ENCODE measurements at places on chromosomes 3 and 15.

GRCh38 chr3:13780432-13781176 lies 99.3 kb downstream of the WNT7A start:
- no peak for DNase-seq

- no peak for DNase-seq
Observed at GRCh38 chr3:83968356-83968755, 990.4 kb upstream of the CADM2 start.

DNA sequence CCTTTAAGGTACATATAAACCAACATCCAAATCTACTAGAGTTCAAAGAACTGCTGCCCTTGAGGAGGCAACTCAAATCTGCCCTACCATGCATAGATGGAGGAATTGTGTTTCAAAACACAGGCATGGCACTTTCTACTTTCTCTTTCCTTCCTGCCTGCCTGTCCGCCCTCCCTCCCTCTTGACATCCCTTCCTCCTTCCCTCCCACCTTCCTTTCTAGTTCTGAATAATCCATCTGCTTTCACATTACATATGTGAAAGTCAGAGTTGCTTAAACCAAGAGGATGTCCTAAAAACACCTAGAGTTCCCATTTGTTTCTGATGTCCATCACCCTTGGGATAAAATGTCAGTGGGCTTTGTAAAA lies 537.6 kb downstream of the FOXP1 start:
- no peak for DNase-seq

GRCh38 chr3:170178651-170179050 lies 2.9 kb downstream of the PHC3 start:
- DNase-seq = no peak

GRCh38 chr3:12507591-12508281 lies 23.5 kb downstream of the TSEN2 start:
- no peak for DNase-seq

DNA sequence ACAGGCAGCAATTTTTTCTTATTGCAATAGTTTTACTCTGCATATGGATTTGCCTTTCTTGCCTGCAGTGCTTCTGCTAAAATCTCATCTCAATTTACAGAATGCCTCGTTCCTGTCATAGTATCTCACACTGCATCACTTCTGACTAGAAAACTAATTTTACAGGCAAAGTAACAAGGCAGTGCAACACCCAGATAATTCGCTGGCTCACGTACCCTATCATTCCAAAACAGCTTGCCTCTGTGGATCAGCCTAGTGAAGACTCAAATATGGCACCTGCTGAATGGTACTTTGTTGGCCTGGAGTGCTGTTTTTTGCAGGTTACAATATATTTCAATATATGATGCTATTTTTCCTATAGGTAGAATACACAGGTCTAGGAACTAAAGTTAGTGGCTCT lies 5.3 kb downstream of the EIF5A2 start:
- no peak for DNase-seq

DNA sequence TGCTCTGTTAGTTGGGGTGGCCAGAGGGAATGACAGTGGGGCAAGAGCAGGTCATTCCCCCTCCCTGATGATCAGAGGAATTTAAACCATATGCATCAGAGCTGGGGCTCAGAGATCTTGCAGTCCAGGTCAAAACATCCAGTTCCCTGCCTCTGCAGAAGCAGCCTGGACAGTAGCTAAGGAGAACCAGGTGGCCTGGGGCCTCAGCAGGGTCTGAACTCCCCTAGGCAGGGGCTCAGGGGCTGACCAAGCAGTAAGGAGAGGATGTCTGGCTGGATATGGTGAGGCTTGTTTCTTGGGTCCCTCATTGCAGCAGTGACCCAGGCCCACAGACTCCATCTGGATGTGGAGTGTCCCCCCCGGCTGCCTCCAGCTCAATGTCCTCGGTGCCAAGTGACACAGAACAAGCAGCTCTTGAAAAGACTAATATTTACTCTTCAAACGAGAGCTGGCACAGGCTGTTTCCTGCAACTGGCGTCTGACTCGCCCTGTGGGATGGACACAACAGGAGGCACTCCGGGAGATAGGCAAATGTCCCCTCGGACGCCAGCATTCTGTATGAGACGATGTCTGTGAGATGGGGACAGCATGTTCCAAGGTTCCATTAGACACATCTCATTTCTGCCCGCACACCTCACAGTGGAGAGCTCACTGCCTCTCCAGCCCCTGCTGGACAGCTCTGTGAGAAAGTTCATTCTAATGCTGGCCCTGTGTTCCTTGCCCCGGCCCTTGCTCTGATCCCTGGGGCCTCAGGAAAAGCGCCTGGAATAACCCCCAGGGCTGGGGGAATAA lies 37.1 kb downstream of the SEC22C start:
- DNase-seq = no peak

DNA sequence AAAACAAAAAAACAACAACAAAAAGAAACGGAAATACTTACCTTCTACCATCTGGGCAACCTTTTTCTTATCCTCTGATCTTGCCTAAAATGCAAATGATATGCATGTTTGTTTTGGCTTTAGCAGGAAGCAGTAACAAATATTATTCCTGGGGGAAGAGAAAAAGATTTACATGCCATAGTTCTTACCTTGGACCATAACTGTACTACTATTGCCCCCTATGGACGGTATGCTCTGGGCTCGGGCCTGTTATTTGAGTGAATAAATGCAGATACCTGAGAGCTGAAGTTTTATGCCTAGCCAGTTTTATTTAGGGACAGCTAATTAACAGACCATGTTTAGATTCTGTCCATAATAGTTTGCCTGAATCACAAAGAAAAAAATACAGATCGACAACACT lies 12.6 kb upstream of the STARD5 start:
- DNase-seq = no peak

DNA sequence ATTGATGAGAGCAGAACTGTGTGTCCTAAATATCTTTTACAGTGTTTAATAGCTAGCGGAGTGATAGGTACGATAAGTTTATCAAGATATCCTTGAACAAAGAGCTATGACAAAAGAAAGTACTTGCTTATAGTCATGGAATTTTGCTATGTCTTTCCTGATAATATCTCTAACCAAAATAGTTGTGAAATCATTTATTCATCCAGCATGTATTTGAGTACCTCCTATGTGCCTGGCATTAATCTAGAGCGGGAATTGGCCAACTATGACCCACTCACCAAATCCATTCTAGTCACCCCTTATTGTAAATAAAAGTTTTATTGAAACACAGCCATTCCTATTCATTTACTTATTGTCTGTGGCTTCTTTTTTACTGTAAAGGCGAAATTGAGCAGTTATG lies 46.6 kb downstream of the ZFAND6 start:
- no peak for DNase-seq

GRCh38 chr3:191808073-191808472 lies 347.1 kb downstream of the PYDC2 start:
- no peak for DNase-seq

DNA sequence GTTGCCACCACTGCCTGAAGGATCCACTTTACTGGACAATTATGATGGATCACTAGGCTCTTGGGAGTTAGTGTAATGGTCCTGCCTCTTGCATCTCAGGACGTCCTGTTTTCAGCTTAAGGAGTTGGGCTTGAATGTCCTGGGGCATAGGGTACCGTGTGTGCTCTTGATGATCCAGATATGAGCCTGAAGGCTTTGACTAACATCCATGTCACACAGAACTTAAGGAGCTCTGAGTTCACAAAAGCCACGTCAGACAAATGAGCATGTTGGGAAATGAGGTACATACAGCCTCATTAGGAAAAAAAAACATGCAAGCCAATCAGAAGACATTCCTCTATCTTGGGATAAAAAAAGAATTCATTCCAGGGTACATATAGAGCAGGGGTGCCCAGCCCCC lies 40.8 kb downstream of the CA12 start:
- no peak for DNase-seq

GRCh38 chr15:89839167-89839810 lies 24.6 kb upstream of the ANPEP start:
- no peak for DNase-seq

DNA sequence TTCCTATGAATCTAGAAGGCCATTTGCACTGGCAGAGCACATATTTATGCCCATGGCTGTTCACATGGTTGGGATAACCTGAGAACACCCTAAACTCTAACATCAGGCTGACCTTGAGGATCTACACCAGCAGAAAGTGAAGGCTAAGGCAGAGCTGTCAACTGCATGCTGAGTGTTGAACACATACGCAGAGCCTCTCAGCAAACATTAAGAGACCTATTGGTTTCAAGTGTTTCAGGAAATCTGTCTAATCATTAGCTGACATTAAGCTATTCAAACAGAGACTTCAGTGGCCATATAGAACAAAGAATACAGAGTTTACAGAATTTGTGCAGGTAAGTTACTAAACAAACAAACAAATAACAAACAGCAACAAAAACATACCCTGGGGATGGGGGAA lies 16.1 kb upstream of the SEC61A1 start:
- DNase-seq = no peak
